ENCODE measurements at places on chromosomes 11 and 22.

DNA sequence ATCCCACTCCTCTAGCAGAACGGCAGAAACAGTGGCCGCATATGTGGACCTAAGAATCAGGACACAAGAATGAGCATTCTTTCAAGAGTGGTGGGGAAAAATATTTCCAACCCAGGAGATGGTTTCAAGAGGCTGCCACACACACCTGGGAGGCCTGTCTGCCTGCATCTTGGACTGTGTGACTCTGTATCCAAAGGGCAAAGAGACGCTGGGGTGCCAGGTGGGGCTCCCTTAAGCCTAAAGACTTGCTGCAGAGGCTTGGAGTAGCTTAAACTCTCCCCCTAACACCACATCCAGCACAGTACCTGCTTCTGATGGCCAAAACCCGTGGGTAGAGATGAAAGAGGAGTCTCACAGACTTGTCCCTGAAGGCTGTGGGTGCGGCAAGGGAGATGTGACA, 3.5 kb downstream of the CXCR5 start:
- no peak for DNase-seq

DNA sequence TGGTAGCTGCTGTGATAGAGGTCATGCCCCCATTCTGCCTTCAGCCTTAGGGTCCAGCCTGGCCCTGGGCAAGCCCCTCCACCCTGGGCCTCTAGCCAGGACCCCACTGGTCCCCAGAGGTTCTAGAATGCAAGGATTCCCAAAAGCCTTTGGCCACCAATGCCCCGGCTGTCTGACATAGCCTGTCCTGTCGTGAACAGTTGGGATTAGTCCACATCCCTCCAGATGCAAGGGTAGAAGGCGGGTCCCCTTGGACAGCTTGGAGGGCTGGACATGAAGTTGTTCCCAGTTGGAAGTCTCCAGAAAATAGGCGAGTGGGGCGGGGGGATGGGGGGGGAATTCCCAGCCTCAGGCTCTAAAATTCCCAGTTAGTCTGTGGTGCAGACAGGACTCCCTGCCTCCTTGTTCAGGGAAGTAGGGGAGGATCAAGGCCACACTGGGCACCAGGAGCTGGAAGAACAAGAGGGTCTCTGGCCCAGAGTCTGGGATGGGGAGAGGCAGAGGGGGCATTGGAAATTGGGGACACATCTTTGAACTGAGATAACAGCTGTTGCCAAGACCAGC, 5.2 kb upstream of the ADORA2A start:
- no peak for DNase-seq

GRCh38 chr22:20940186-20940651, 23.0 kb downstream of the CRKL start:
- no peak for DNase-seq

DNA sequence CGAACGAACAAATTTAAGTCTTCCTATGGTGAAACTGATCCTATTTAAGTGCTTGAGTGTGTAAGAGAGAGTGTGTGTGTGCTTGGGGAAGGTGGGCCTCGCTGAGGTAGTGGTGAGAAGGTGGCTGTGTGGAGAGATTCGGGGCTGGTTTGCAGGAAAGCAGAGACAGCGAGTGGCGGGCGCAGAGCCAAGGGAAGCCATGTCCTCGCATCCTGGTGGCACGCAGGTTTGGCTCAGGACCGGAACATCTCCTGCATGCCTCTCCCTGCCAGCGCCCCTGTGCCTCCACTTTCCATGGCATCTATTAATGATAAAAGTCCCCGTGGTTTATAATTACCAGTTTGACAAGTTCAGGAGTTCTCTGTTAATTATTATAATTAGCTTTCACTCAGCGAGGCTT, 383.1 kb upstream of the CADM1 start:
- no peak for DNase-seq

- DNase-seq = peak; percentile 68
These were observed 8.0 kb downstream of the PHLDB1 start for GRCh38 chr11:118615282-118615975.

DNA sequence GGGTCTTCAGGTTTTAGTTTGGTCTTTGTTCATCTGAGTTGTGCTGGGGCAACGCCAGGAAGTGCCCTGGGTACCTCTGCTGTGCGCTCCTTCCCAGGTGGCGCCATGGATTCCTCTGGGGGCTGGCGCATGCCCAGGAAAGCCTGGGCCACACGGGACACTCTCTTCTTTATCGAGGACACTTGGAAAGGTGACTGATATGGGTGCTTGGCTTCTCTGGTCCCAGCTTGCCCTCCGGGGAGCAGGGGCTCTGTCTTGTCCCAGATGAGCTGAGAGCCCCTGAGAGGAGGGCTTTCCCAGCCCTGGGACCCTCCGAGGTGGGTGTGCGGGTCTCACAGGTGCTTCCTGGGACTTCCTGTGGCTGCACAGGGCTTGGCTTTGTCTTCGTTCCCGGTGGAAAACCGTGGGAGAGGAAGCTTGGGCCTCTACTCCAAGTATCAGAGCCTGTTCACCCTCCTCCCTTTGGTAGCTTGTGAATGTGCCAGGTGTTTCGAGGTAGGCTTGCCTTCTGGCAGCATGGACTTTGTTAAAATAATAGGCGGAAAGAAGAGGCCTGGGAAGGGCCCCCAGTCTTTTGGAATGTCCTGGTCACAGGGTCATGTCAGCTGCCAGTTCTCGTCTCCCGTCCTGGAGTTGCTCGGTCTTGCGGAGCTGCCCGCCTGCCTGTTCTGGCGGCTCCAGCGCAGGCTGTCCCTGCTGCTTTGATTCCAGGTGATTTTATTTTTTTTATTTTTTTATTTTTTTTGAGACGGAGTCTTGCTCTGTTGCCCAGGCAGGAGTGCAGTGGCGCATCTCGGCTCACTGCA, 10.1 kb upstream of the NEAT1 start:
- no peak for DNase-seq

GRCh38 chr11:103637295-103637694, 399.1 kb upstream of the DDI1 start:
- DNase-seq = no peak

DNA sequence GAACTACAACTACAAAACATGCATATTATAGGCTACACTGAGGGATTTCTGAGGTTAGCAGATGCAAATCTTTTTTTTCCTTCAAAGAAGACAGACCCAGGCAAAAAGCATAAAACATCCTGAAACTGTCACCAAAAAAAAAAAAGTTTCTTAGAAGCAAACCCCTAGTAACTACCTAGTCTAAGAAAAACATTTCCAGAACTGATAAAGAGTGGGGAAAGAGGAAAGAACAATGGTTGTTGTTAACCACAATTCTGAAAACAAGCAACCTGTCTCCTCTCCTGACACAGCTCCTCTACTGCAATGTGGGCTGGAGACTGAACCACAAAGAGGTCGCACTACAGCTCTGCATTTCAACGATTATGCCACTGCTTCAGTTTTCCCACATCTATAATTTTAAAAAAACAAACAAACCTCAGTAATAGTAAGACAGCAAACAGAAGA, 15.0 kb downstream of the DENND5A start:
- peak; percentile 53 for DNase-seq

GRCh38 chr11:33957304-33957917, 65.5 kb upstream of the LMO2 start:
- no peak for DNase-seq

GRCh38 chr11:25787416-25787815, 544.5 kb upstream of the ANO3 start:
- no peak for DNase-seq

DNA sequence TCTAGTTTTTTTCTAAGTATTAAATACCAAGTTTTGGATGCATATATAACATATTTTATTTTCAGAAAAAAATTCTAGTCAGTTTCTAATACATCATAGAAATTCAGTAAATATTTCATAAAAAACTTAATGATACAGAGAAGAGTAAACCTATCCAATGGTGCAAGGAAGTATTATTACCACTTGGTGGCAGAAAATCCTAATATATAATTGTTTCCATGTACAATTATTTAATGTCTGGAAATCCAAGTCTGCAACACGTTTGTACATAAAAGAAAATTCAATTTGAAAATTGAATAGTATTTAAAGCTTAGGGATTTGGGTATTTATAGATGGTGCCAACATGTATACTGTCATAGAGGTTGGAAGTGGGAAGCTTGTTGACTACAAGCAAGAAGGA, 127.0 kb downstream of the TRPC6 start:
- peak; percentile 33 for DNase-seq

DNA sequence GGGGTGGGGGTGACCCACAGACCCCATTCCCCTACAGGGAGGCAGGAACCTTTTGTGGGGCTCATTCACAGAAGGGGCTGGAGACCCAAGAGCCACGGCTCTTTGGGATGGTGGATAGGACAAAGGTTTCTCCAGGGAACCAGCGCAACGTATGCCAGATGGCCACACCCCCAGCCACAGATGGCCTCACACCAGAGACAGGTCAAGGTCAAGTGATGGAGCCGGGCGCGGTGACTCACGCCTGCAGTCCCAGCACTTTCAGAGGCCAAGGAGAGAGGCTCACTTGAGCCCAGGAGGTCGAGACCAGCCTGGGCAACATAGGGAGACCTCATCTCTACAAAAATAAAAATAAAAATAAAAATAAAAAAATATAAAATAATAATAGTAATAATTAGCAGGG, 17.1 kb upstream of the BRSK2 start:
- no peak for DNase-seq

DNA sequence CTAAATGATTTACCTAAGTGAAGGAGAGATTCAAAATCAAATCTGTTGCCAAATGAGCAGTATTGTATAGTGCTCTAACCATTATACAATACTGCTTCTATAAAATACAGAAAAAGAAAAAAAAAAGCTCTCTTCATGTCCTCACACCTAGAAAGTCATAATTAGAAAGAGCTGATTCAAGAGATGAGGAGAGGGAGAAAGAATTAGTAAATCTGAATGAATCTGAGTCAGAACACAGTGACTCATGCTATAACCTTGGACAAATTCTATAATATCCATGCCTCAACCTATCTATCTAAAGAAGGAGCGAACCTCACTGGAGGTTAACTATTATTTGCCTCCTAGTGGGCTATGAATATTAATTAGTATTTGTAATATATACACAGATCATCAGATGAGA, 29.4 kb downstream of the AMBRA1 start:
- peak; percentile 50 for DNase-seq

GRCh38 chr22:49263101-49263500, 564.6 kb downstream of the BRD1 start:
- DNase-seq = no peak

GRCh38 chr11:65643971-65644370, 6.1 kb downstream of the SIPA1 start:
- DNase-seq = peak; percentile 20

- DNase-seq = no peak
These were observed 1524.6 kb downstream of the TBC1D22A start for GRCh38 chr22:48287031-48287430.

DNA sequence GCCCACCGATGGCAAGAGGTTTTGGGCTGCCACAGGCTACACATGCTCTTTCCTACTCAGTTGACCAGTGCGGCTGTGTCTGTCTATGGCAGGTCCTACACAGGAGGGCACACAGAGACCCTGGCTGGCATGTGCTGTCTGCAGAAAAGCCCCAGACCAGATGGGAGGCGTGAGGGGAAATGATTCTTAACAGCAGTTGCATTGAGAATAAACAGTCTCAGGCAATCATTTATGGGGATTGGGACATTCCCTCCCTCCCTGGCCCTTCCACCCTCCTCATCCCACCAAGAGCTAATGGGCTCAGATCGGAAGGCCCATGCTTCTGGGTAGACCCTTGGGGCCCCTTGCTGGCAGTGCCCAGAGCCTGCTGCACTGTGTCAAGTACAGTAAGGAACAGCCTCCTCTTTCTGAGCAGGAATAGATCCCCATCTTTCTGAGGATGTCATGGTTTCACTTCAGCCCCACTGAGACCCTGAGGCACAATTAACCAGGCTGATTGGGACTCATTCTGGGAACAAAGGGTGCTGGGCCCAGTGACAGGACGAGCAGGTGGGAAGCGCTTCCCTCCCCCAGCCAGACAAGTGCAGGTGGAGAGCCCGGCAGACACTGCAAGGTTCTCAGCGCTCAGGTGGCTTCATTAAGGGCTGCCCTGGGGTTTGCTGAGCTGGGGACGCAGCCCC, 28.3 kb downstream of the TSPAN18 start:
- DNase-seq = no peak

DNA sequence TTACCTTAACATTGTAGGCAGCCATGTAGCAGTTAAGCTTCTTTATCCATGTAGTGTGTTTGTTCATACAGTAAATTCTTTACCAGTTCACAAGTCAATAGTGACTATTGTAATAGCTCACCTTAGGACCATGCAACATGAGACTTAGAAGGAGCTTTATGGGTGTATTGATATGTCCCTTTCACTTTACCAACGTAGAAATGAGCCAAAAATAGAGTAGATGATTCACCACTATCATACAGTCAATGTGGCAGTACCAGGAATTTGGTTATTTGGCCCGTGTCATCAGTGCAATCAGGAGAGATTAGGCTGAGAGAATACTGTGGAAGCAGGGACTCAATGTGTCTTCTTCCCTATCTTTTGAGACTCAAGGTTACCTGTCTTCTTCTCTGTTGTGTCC, 4.7 kb downstream of the ZDHHC13 start:
- no peak for DNase-seq

DNA sequence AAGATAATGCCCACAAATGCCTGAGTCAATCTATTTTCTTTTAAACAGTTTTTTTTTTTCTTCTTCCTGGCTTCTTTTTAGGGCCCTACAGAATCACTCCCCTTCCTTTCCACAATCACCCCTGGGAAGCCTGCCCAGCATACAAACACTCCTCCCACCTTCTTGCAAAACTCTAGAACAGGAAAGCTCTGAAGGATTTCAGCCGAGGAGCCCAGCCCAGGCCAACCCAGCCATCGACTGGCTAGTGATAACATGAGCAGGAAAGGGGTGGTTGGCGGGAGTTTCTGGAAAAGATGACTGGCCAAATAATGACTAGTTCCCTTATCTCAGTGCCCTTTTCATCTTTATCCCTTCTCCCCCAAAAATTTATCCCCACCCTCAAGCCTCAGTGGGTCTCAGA, 68.2 kb downstream of the USP35 start:
- peak; percentile 88 for DNase-seq

DNA sequence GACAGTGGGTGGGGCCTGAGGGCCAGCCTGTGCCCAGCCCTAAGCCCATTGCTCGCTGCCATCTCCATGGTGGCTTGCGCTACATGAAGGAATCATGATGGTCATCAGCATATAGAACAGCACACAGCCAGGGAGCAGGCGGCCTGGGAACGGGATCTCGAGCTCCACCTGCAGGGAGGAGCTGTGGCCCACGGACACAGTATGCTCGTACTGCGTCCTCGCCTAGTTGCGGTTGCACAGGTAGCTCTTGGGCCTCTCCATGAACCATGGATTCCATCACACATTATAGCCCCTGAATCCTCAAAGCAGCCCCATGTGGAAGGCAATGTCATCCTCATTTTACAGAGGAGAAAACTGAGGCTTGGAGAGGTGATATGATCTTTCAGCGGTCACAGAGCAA, 15.1 kb downstream of the SEC14L4 start:
- peak; percentile 4 for DNase-seq

- DNase-seq = peak; percentile 71
These were observed 95.2 kb upstream of the TP53I11 start for GRCh38 chr11:45045683-45046471.

Measured in choroid plexus epithelial cell (primary cell).